Activated CD4-positive, alpha-beta memory T cell treated with anti-CD3 and anti-CD28 coated beads for 36 hours (primary cell): ENCODE measurements at places on chromosomes 13 and 19. TPM values are rescaled to one million over a fixed set of nuclear protein-coding genes. Genes with fewer than 3 reads are reported as not detected.

GRCh38 chr19:2608602-2608922, 93.9 kb downstream of the GNG7 start:
- DNase-seq: no peak

GRCh38 chr19:29610574-29611271, 4.6 kb downstream of the POP4 start:
- DNase-seq: peak; percentile 89

RAP2A gene
- 15.4 TPM for total RNA-seq

TUBA3C gene
- total RNA-seq: not detected

DNA sequence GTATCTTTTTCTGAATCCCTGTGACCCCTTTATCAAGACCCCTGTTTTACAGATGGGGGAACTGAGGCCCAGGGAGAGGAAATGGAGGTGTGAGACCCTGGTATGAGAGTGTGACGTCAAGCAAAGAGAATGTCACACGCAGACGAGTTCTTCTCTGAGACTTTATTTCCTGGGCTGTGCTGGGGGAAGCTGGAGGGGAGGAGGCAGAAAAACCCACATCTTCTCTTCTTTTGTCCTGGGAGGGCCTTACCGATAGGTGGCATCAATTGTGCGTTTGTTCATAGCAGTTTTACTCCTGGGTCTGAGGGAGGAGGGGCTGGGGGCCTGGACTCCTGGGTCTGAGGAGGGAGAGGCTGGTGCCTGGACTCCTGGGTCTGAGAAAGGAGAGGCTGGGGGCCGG, 4.9 kb upstream of the KLK15 start:
- no peak for DNase-seq

DNA sequence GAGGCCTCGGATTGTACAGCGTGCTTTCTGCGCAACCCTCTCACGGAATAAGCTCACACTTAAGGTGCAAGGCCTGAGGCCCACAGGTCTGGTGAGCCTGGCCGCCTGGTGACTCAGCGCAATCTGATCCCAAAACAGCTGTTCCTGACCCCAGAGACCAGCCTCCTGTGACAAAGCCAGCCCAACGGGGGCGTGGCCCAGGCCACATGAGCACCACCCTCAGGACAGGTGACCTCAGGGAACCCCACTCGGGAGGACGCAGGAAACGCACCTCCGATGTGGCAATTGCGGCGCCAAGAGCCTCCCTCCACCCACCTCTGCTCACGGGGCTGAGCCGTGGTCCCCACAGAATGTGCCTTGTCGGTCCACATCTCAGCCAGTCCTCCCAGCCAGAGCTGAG, 26.4 kb downstream of the GRTP1 start:
- DNase-seq: no peak

- no peak for DNase-seq
Measured at GRCh38 chr13:29474991-29475390, 120.5 kb downstream of the SLC7A1 start.

CCDC70 gene
- total RNA-seq: not detected

DNA sequence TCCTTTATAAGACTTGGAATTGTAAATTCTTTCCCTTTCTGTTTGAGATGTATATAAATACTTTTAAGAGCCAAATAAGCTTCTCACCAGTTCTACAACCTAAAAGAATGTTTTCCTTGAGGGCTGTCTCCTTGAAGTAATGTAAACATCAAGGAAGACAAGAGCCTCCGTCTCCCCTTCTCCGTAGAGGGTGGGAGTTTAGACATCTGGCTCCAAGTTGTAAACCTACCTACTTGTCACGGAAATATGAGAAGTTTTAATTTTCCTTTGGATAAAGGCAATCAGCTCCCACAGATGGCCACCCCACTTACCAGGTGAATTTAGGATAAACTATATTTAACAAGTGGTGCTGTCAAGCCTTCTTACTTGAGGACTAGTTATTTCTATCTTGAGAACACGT, 237.9 kb downstream of the NALCN start:
- DNase-seq: no peak

DNA sequence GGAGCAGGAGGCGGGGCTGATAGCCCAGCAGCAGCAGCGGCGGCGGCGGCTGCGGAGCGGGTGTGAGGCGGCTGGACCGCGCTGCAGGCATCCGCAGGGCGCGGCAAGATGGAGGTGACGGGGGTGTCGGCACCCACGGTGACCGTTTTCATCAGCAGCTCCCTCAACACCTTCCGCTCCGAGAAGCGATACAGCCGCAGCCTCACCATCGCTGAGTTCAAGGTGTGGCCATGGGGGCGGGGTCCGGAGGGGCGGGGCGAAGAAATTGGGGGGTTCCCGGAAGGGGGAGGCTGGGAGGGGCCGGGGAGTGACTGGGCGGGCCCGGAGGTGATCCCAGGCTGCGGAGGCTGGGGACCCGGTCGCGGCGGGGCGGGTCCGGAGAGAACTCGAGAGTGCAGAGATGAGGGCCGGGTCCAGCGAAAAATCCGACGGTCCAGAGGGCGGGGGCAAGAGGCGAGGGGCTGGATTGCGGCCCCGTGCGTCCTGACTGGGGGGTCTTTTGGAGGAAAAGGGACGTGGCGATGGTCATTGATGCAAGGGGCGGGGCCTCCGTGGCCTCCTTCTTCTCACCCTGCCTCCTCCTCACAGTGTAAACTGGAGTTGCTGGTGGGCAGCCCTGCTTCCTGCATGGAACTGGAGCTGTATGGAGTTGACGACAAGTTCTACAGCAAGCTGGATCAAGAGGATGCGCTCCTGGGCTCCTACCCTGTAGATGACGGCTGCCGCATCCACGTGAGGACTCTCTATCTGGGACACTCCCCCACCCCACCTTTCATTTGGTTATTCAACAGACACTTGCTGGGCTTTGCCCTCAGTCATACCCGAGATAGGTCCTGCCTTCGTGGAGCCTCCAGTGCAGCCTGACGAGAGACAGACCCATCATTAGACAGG, at the start of gene TBCB:
Gene TBCB (plus strand): TSS at position 16 of the 891 bp plus-strand sequence. CDS start 93 bp downstream, at position 109.
- DNase-seq: peak; percentile 93

DNA sequence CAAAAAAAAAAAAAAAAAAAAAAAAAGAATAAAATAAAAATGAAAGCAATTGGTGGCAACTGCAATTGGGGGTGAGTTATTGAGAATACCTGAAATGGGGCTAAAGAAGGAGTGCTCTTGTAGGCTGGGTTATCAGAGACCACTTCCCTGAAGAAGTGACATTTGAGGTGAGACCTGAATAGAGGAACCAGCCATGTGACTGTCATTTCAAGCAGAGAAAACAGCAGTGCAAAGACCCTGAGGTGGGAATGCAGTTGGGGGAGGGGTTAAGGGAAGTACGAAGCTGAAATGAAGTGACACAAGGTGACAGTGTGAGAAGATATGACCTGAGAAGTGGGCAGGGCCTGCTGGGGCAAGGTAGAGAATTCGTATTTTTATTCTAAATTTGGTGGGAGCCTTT, 4.3 kb upstream of the PALM3 start:
- DNase-seq: no peak

DPF1 gene
- total RNA-seq: 0.75 TPM

- peak; percentile 36 for DNase-seq
Measured at GRCh38 chr19:18939922-18940768, 872 bp downstream of the HOMER3 start.

DNA sequence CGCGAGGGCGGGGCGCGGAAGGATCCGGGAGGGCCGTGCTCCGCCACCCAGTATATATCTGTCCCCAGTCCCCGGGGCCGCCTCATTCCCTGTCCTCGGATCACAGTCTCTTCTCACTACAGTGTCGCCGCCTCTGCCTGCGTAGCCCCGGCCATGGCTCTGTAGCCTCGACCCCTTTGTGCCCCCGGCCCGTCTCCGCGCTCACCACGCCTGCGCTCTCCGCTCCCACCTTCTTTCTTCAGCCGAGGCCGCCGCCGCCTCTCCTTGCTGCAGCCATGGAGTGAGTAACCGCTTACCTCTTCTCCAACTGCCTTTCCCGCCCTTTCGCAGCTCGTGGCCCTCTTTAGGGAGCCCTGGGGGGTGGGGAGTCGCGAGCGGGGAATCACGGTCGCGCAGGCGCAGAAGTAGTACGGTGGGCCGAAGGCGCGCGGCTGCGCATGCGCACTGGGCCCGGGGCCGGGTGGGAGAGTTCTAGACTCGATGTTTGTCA, at the start of the genes ATF5 and NUP62:
Gene ATF5 (plus strand): TSS at position 85 of the 490 bp plus-strand sequence. CDS start 1,646 bp downstream, outside the sequence.
Gene NUP62 (minus strand): TSS at position 384 of the 490 bp plus-strand sequence. CDS start 19,697 bp downstream, outside the sequence.
- DNase-seq: peak; percentile 94

CCDC122 gene
- total RNA-seq: 2.0 TPM

DNA sequence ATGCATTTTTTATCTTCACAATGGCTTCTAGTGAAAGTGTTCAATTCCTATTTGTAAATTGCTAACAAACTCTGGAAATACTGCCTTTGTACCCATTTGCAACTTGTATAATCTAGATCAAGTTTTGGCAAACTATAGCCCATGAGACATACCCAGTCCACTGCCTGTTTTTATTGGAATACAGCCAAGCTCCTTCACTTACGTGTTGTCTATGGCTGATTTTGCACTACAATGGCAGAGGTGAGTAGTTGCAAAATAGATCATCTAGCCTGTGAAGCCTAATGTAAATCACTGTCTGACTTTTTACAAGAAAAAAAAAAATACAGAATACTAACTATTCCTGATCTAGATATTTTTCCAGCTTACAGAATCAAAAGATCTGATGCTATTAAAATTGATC, 37.1 kb downstream of the DZIP1 start:
- no peak for DNase-seq

PRODH2 gene
- total RNA-seq: not detected

DNA sequence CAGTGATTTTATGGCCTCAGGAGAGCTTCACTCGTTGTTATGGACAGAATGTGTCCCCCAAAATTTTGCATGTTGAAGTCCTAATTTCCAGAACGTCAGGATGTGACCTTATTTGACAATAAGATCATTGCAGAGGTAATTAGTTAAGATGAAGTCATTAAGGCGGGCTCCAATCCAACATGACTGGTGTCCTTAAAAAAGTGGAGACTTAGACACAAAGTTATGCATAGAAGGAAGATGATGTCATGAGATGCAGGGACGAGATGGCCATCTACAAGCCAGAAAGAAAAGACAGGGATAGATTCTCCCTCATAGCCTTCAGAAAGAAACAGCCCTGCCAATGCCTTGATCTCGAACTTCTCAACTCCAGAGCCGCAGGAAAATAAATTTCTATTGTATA, 25.8 kb upstream of the SPATA13 start:
- no peak for DNase-seq

- DNase-seq: no peak
Measured at GRCh38 chr13:79126706-79127105, 279.3 kb downstream of the RBM26 start.

GRCh38 chr13:20938302-20938701, 35.8 kb upstream of the XPO4 start:
- DNase-seq: no peak
